ENCODE measurements at places on chromosomes 4 and X. TPM values are rescaled to one million over a fixed set of nuclear protein-coding genes. Genes with fewer than 3 reads are reported as not detected.

DNA sequence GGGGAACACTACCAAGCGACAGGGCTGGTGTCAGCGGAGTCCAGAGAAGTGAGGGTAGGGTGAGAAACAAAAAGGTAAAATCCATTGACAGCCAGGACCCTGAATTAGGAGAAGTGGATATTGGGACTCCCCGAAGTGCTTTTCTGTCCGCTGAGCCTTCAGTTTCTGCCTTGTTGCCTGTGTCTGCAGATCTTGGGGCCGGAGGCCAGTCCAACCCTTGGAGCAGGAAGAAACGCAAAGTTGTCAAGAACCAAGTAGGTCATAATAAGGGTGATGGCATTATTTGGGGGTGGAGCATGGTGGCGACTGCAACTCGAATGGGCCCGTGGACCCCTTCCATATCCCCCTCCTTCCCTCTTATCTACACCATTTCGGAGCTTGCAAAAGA, 1.0 kb downstream of the ARMCX1 start:
- no peak for DNase-seq

GRCh38 chr4:52273885-52274284, 222.8 kb downstream of the SPATA18 start:
- DNase-seq: no peak

DNA sequence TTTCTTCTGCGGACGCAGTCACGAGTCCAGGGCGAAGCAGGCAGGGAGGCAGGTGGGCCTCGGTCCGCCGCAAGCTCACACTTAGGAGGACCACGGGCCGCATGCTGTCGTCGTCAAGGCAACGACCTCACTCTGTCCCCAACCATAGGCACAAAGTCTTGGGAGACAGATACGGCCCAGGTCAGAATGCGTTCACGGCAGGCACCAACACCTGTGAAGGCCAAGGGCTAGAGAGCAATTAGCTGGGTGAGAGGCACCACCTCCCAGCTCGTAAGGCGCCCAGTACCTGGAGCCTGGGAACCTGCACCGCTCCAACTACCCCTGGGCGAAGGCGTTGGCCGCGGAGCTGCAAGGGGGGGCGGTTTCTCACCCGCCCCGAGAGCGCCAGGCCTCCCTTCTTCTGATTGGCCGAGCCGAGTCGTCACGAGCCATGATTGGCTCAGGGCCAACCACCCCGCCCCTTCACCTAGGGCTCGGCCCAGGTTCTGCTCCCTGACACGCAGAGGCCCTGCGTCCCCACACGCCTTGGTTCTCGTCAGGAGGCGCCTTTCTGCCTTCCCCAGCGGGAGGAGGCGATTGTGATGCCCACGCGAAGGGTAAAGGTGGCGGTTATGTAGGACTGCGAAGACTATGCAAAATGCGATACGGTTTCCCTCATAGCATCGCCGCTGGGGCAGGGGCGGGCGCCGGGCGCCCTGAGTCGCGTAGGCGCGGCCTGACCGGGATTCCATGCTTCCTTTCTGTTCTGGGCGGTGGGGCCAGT, at the start of gene CDKL2:
TSS of gene CDKL2 (minus strand) at position 355 of the 763 bp plus-strand sequence. CDS start 4,540 bp downstream, outside the sequence.
- peak; percentile 92 for DNase-seq

DNA sequence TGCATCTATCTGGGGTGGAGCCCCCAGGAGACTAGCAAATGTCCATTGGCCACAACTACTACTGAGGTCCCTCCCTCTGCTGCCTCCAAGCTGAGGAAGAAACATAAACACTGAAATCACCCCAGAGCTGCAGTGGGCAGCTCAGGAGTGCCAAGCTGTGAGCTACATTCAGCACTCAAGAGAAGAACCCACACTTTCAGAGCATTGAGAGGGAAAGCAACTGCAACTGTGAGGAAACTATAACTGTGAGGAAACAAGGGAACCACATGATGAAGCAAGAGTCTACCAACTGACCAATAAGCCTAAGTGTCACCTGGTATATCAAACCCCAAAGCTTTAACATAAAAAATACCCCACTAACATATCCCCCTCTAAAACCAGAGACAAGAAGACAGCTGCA, 373.5 kb upstream of the TACR3 start:
- DNase-seq: no peak

DNA sequence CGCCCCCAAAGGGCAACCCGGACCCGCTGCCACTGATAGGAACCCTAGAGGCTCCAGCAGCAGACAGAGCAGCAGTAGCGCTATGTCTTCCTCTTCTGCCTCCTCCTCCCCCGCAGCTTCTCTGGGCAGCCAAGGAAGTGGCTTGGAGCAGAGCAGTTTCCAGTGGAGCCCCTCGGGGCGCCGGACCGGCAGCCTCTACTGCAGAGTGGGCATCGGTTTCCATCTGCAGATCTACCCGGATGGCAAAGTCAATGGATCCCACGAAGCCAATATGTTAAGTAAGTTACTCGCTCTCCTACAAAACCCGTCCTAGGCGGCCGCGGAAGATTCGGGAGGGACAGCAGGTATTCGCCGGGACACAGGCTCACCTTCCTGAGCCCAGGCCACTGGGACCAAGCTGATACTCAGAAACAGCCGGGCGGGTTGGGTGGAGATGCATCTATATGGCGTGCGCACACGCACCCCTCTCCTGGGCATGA, 477 bp downstream of the FGF5 start:
- DNase-seq: no peak

Gene NOA1
- 23.6 TPM for total RNA-seq

Gene PIGA
- total RNA-seq: 21.6 TPM

GRCh38 chr4:148225639-148226038, 216.6 kb downstream of the NR3C2 start:
- no peak for DNase-seq

- no peak for DNase-seq
These were observed 13.9 kb downstream of the NIPAL1 start for GRCh38 chr4:48030470-48030869.

- DNase-seq: no peak
These were observed 75.3 kb downstream of the TMEM144 start for GRCh38 chr4:158285429-158286216.

DNA sequence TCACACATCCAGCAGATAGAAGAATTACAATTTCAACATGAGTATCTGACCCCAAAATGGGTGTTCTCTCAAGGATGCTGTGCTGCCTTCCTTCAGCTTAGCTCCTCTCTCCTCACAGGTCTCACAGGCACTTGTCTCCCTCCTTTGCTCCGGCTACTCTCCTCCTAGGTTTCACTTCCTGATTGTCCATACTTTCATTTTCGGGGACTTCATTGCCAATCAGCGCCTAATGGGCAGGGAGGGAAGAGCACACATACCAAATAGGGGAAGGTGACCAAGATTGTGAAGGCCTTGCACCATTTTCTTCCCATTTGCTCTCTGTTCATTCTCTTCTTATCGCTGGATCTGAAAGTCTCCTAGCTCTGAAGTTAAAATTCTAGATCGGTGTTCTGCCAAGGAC, 125.4 kb upstream of the EOLA2 start:
- DNase-seq: no peak

DNA sequence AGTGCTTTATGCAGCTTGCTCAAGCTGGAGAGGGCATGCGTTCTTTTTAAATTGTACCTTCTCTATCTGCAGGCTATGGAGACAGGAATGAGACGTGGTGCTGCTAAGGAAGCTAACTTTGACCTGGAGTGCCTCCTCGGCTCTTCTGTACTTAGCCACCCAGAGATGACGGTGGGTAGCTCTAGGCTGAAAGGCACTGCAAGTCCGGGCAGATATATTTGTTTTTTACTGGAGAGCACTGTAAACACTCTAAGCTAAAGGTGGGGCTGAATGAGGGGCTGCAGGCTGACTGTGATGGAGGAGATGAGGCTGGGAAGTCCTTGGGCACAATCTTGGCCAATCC, 12.1 kb downstream of the ELF4 start:
- DNase-seq: no peak
